ENCODE measurements at places on chromosomes 5 and 9.

DNA sequence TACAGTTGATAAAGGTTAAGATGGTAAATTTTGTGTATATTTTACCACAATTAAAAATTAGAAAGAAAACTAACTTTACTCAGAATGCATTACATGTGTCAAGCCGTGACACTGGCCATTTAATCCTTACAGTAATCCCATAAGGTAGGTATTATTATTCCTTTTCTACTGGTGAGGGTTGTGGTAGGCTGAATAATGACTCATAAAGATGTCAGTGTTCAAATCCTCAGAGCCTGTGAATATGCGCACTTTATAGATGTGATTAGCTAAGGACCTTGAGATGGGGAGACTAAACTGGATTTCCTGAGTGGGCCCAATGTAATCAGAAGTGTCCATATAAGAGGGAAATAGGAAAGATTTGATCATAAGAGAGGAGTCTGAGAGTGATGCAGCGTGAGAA lies 288.1 kb downstream of the TMEM167A start:
- DNase-seq: no peak
- H3K4me3 ChIP-seq: no peak overlapping the region
- H3K4me1 ChIP-seq: no peaks in the 10 kb centered on the region
- H3K36me3 ChIP-seq: no peaks in the 10 kb centered on the region
- no peak overlapping the region for H3K27ac ChIP-seq

- H3K4me3 ChIP-seq: no peak overlapping the region
- no peak overlapping the region for H3K27ac ChIP-seq
- DNase-seq: no peak
Observed at GRCh38 chr5:318341-318897, 3.1 kb upstream of the AHRR start.

- H3K36me3 ChIP-seq: no peaks in the 10 kb centered on the region
- H3K4me3 ChIP-seq: no peak overlapping the region
- no peak for DNase-seq
- H3K27ac ChIP-seq: no peak overlapping the region
- H3K4me1 ChIP-seq: no peaks in the 10 kb centered on the region
Observed at GRCh38 chr5:117183326-117183725, 608.7 kb upstream of the SEMA6A start.

- H3K4me1 ChIP-seq: no peaks in the 10 kb centered on the region
- no peaks in the 10 kb centered on the region for H3K27me3 ChIP-seq
- H3K27ac ChIP-seq: no peak overlapping the region
- no peak overlapping the region for H3K4me3 ChIP-seq
- no peak for DNase-seq
Observed at GRCh38 chr9:88651682-88652633, 117.0 kb downstream of the NXNL2 start.

DNA sequence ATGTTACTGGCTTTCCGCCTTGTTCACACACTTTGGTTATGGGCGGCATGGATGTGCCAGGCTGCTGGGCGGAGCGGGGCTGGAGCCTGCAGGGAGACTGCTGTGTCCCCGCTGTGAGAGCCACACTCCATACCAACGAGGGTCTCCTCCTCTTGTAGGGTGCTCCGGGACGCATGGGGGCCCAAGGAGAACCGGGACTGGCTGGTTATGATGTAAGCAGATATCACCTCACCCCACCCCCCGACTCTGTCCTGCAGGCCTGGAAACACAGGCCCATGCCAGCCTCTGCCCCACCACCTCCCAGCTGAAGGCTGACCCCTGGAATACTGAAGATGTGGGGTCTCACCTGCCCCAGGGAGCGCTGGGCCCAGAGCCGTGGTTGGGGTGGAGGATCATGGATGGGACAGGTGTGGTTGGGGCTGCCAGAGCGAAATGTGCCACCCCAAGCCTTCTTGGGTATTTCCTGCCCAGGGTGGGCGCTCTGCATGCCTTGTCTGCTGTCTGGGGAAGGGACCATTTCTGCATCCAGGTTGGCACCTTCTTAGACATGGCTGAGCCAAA lies 39.3 kb upstream of the ORM1 start:
- H3K4me3 ChIP-seq: no peak overlapping the region
- H3K4me1 ChIP-seq: peaks cover 4% of the 10 kb centered on the region
- H3K27me3 ChIP-seq: no peaks in the 10 kb centered on the region

DNA sequence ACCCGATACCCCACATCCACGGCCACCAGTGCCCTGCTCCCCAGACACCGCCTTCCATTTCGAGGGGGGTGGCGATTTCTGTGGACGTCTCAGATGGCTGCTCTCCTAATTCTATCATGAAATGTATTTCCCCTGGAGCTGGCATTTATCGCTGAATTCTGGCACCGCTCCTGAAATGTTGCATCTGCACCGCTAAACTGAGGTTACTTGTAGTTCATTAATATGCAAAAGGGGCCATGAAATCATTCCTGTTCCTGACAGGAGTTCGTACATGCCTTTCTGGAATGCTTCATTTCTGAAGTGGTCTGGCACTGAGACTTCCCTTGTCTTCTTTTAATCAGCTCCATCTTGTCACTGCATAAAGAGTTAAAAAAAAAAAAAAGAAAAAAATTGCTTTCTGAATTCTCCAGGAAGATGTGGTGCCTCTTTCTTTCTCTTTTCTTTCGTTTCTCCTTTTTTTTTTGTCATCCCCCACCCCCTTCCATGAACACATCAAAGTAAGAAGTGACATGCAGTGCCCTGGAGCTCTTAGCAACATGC lies 97.7 kb upstream of the SMARCA2 start:
- H3K27ac ChIP-seq: no peak overlapping the region
- no peak overlapping the region for H3K4me3 ChIP-seq

- no peak for DNase-seq
- no peaks in the 10 kb centered on the region for H3K36me3 ChIP-seq
- H3K27me3 ChIP-seq: no peaks in the 10 kb centered on the region
- no peak overlapping the region for H3K27ac ChIP-seq
- no peak overlapping the region for H3K4me3 ChIP-seq
- H3K4me1 ChIP-seq: no peaks in the 10 kb centered on the region
Observed at GRCh38 chr5:106648401-106648800, 1022.3 kb downstream of the EFNA5 start.

GRCh38 chr5:94021246-94021645 lies 279.8 kb upstream of the POU5F2 start:
- H3K4me3 ChIP-seq: no peak overlapping the region
- H3K4me1 ChIP-seq: no peaks in the 10 kb centered on the region
- no peaks in the 10 kb centered on the region for H3K27me3 ChIP-seq
- H3K27ac ChIP-seq: no peak overlapping the region
- no peak for DNase-seq

DNA sequence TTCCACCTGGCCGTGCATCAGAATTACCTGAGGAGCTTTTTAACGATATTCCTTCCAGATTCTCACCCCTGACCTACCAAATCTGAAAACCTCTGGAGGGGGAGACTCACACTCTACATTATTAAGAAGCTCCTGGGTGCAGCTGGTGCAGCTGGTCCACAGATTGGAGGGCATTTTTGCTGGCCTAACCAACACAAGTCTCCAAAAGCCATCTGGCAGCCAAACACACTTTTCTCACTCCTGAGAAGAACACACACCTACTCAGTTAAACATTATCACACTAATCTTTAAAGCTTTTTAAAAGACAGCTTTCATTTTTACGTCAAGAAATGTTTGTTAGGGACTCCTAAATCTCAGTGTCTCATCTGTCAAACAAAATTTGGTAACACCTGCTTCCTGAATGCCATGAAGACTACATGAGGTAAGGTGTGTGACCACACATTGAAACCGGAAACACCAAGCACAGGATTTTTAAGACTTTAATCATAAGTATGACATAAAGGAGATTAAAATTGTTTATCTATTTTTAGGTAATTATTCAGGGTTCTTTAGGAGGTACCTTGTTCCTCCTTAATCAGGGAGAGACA lies 14.2 kb upstream of the PTPN3 start:
- no peak overlapping the region for H3K4me3 ChIP-seq
- no peak for DNase-seq
- no peaks in the 10 kb centered on the region for H3K36me3 ChIP-seq
- H3K27ac ChIP-seq: no peak overlapping the region
- H3K4me1 ChIP-seq: no peaks in the 10 kb centered on the region

DNA sequence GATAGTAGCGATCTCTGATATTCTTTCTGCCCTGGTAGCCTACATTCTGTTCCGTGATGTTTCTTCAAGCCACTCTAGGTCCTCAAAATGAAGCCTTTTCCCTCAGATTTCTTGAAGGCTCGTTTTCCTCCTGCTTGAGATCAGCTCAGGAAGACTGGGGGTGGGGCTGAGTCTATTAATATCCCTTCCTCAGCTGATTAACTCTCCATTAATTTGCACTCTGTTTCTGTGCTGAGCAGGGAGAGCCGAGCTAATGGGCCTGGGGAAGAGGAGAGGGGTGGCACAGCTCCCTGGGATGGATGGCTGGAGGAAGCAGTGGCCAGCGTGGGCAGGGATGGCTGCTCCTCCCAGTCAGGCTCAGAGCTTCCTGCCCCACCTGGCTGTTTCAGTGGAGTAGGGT lies 93.3 kb downstream of the PPARGC1B start:
- H3K27me3 ChIP-seq: no peaks in the 10 kb centered on the region
- H3K4me1 ChIP-seq: no peaks in the 10 kb centered on the region
- DNase-seq: no peak
- H3K27ac ChIP-seq: no peak overlapping the region
- H3K4me3 ChIP-seq: no peak overlapping the region
- H3K36me3 ChIP-seq: peaks cover 86% of the 10 kb centered on the region
